NCI-H446 treated with DMSO at 0.1 percent for 48 hours (cell line): ENCODE measurements at places on chromosomes 11 and 22.

- no peak for DNase-seq
These were observed 25.6 kb downstream of the PARVG start for GRCh38 chr22:44206330-44206645.

DNA sequence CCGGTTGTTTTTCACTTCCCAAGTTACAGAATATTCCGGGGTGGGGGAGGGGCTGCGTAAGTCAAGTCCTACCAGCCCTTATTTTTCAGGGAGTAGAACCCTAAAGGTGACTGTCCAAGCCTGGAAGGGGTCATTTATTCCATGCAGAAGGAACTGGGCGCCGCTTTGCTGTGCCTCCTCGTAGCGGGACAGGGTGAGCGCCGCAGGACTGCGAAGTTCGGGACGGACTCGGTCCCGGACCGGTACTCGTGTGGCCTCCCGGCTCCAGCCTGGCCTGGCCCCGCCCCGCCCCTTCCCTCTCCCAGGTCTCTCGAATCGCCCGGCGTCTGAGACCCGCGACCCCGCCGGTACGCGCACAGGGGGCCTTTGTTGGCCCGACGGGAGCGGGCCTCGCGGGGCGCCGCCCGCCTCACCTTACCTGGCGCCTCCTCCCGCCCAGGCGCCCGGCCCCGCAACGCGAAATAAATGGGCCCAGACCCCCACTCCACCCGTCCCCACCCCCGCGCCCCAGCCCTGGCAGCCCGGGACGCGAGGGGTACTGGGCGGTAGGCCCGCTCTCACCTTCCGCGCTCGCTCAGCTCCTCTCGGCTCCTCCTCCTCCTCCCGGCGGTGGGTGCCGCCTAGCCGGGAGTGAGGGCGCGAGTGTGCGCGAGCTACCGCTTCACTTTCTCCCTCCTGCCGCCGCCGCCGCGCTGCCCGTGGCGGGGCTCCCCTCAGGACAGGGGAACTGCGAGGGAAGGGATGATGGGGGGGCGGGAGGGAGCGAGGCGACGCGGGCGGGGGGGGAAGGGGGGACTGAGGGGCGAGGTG is 698 bp downstream of the PAK1 start:
- DNase-seq, result no peak

DNA sequence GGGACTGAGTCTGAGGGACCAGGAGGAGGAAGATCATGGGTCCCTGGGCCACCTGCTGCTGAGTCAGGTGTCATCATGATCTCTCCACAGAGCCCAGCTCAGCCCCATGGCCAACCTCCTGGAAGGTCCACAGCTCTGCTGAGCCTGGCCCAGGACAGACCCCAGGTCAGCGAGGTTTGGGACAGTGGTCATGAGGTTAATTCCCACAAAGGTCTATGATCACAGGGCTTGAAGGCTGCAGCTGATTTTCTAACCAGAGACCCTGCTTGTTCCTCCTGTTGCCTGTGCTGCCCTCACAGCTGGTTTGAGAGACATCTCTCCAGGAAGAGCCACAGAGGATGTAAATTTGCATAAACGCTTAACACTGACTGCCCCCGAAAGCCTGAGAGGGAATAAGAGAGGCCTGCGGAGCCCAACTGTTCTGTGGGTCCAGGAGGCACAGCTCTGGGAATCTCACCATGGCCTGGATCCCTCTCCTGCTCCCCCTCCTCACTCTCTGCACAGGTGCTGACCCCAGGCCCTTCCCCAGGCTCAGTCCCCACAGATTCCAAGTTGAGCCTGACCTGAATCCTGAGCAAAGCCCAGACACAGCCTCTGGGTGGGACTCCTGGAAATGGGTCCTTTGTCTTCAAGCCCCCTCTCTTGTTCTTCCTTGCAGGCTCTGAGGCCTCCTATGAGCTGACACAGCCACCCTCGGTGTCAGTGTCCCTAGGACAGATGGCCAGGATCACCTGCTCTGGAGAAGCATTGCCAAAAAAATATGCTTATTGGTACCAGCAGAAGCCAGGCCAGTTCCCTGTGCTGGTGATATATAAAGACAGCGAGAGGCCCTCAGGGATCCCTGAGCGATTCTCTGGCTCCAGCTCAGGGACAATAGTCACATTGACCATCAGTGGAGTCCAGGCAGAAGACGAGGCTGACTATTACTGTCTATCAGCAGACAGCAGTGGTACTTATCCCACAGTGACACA is 102.8 kb downstream of the GGTLC2 start:
- no peak for DNase-seq

- no peak for DNase-seq
These were observed 87.6 kb upstream of the OR9Q1 start for GRCh38 chr11:57936050-57936418.

DNA sequence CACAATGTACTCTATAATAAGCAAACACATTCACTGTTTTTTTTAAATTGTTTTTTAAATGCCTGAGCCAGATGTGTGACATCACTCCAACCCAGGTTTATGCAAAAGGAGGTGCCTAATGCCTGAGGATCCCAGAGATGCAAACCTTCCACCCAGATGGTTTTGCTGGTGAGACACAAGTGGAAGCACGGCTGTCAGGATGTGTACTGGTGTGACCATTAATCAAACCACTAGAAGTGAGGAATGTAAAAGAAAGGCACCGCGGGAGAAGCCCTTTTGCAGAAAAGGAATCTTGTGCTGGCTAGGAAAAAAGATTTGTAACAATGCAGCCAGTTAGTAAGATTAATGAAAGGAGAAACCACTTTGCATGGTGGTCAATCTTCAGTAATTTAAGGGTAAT is 407.4 kb downstream of the LARGE1 start:
- DNase-seq, result no peak

GRCh38 chr11:94776351-94777321 is 8.5 kb downstream of the AMOTL1 start:
- peak; percentile 13 for DNase-seq

DNA sequence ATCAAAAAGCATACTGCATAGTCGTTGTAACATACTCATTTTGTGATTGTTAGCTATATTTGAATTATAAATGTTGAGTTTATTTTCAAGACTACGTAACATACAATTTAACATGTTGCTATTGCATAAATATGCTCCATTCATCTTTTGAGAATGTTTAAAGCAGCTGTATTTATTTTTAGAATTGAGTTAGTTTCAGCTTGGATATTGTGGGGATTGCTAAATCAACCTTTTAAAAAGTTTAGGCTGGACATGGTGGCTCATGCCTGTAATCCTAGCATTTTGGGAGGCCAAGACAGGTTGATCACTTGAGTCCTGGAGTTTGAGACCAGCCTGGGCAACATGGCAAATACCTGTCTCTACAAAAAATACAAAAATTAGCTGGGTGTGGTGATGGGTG is 288.1 kb downstream of the DYNC2H1 start:
- no peak for DNase-seq
